ENCODE measurements at places on chromosomes 6 and 20.

GRCh38 chr6:167163476-167164011 lies 5.8 kb upstream of the GPR31 start:
- DNase-seq: no peak

- peak; percentile 43 for DNase-seq
These were observed 344.3 kb upstream of the ID4 start for GRCh38 chr6:19492636-19493405.

DNA sequence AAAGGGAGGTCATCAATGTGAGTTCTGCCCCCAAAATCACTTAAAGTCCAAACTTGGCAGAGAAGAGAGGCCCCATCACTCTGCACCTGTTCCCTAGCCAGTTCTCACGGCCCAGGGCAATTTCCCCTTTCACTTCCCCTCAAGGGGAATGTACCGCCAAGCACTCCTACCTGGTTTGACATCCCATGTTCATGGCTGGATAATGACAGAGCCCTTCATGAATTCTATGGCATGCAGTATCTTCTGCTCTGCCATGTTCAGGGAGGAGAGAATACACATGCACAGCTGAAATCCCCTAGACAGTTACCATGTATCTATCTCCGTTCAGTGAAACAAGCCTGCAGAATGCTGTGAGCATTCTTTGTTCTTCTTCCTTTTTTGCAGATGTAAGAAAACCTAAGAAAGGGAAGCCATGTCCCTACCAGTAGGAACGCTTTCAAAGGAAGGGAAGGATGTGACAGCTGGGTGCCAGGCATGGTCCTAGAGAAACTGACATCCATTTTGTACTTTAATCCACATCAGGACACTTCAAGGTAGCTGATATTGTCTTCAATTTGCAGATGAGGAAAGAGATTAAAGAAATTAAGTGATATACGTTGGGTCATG lies 79.8 kb upstream of the ARID1B start:
- no peak for DNase-seq

GRCh38 chr6:39056681-39057080 lies 8.1 kb downstream of the GLP1R start:
- no peak for DNase-seq

- DNase-seq: no peak
These were observed 252.9 kb upstream of the TAB2 start for GRCh38 chr6:149064660-149065015.

DNA sequence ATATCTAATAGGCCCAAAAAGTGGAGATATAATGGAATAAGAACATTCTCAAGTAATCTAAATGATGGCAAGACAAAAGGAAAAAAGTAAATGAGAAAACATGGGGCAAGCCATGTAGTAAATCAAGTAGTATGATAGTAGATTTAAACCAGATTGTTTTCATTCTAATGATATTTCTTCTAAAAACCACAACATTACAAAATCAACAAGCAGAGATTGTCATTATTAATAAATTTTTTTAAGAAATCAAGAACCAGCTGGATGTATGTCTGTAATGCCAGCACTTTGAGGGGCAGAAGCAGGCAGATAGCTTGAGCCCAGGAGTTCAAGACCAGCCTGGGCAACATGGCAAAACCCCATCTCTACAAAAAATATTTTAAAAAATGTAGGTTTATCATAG lies 155.0 kb downstream of the RNGTT start:
- no peak for DNase-seq

DNA sequence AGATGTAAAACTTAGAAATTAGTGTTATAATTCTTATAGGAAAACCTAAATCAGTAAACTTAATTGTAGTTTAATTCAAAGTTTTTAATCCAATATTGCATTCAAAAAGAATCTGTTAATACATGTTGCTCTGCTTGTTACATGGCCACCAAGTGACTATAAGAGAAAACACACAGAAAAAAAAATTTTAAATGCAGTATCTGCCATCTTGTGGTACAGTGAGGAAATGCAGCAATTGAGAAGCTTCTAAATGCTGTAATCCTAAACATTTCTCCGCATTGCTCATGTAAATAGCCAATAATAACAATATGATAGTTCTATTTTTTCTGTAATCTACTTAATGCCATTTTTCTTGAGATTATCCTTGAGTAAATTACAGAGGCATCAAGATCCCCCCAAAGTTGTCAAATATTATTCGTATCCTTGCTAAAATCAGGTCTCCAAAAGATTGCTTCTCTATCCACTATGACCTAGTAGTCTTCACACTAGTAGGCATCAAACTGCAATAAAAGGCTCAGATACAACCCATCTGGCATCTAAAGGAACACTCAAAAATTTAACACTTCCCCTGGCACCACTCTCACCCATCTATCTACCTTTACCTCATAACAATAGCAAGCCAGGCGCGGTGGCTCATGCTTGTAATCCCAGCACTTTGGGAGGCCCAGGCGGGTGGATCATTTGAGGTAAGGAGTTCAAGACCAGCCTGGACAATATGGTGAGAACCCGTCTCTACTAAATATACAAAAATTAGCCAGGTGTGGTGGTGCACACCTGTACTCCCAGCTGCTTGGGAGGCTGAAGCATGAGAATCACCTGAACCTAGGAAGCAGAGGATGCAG lies 34.6 kb downstream of the HDAC2 start:
- peak; percentile 59 for DNase-seq

- DNase-seq: no peak
These were observed 76.3 kb upstream of the SIRPA start for GRCh38 chr20:1818895-1819294.
